ENCODE measurements at places on chromosomes 6 and 20. TPM values are rescaled to one million over a fixed set of nuclear protein-coding genes. Genes with fewer than 3 reads are reported as not detected.

DNA sequence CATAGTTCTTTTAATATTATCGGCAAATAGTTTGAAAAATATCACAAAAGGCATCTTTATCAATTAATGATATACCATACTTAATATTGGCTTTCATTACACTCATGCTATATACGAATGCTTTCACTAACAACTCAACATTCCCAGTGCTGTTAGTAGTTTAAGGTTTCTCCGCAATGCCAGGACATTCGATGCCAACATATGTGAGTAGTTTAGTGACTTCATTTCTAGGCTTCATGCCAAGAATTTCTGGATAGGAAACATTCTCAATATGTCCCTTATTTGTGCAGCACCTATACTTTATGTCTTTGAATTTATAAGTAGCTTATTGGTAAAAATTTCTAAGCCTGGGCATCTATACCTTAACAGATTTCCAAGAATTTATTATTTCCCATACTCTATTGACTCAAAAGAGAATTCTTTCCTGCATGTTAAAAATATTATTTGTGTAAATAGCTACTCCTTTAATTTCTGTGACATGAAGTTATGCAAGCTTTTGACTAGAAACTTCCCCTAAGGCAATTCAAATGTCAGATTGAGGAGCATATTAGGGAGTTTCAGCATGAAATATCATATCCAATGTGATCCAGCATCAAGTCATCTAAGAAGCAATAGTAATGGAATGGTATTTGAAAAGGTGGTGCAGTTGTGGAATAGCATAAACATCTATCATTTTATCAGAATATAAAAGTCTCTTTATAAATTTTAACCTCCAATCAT, 236.0 kb upstream of the STXBP5 start:
- no peak for DNase-seq
- H3K4me3 ChIP-seq: no peak overlapping the region
- H3K27ac ChIP-seq: no peak overlapping the region
- H3K36me3 ChIP-seq: peaks cover 7% of the 10 kb centered on the region
- no peaks in the 10 kb centered on the region for H3K4me1 ChIP-seq

GRCh38 chr6:98310443-98310842, 523.9 kb upstream of the POU3F2 start:
- H3K4me1 ChIP-seq: no peaks in the 10 kb centered on the region
- no peak for DNase-seq
- no peak overlapping the region for H3K27ac ChIP-seq

- no peaks in the 10 kb centered on the region for H3K36me3 ChIP-seq
- DNase-seq: no peak
- no peaks in the 10 kb centered on the region for H3K4me1 ChIP-seq
- no peak overlapping the region for H3K4me3 ChIP-seq
- H3K27me3 ChIP-seq: no peaks in the 10 kb centered on the region
These were observed 167.5 kb upstream of the PMEPA1 start for GRCh38 chr20:57877131-57877824.

Gene NOX3
- not detected for total RNA-seq

GRCh38 chr20:7924692-7925091, 15.6 kb downstream of the HAO1 start:
- H3K36me3 ChIP-seq: no peaks in the 10 kb centered on the region
- no peak for DNase-seq
- H3K4me3 ChIP-seq: no peak overlapping the region
- no peak overlapping the region for H3K27ac ChIP-seq
- no peaks in the 10 kb centered on the region for H3K4me1 ChIP-seq

DNA sequence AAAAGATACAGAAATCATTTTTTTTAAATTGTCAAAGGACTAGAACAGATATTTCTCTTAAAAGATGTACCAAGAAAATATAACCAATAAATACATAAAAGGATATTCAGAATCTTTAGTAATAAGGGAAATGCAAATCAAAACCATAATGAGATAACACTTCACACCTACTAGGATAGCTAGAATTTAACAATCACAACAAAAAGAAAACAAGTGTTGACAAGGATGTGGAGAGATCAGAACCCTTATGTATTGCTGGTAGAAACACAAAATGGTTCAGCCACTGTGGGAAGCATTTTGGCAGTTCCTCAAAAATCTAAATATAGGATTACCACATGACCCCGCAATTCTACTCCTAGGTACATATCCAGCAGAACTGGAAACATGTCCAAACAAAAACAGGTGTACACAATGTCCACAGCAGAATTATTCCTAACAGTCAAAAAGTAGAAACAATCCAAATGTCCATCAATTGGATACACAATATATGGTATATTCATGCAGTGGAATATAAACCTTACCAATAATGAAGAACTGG, 211.0 kb downstream of the LRFN2 start:
- H3K4me1 ChIP-seq: peaks cover 9% of the 10 kb centered on the region
- no peak overlapping the region for H3K4me3 ChIP-seq
- DNase-seq: no peak
- H3K36me3 ChIP-seq: no peaks in the 10 kb centered on the region

Gene ERVFRD-1
- not detected for total RNA-seq

- no peak for DNase-seq
- H3K36me3 ChIP-seq: peaks cover 16% of the 10 kb centered on the region
- H3K27me3 ChIP-seq: no peaks in the 10 kb centered on the region
- H3K4me3 ChIP-seq: no peak overlapping the region
These were observed 90.5 kb downstream of the MAN1A1 start for GRCh38 chr6:119259027-119259426.
